ENCODE measurements at places on chromosomes 16 and 17.

GRCh38 chr17:56495556-56495955 lies 97.9 kb upstream of the NOG start:
- DNase-seq = no peak

- DNase-seq = peak; percentile 12
These were observed 1.6 kb downstream of the ACLY start for GRCh38 chr17:41917192-41917591.

DNA sequence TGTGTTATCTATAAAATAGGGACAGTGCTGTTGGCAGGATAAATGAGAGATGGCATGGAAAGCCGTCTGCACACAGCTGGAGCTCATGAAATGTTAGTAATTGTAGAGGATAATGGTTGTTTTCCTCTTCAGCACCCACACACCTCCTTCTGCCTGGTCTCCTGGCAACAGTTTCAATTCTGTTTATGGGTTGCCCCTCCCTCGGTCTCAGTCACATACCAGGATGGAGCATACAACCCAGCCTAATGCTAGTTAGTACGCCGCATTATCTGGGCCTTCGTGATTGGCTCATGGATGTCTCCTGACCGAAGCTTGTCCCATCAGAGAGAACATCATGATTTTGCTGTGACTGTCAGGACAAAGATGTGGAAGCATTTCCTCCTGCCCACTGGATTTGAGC lies 126.2 kb upstream of the WSCD1 start:
- DNase-seq = no peak

DNA sequence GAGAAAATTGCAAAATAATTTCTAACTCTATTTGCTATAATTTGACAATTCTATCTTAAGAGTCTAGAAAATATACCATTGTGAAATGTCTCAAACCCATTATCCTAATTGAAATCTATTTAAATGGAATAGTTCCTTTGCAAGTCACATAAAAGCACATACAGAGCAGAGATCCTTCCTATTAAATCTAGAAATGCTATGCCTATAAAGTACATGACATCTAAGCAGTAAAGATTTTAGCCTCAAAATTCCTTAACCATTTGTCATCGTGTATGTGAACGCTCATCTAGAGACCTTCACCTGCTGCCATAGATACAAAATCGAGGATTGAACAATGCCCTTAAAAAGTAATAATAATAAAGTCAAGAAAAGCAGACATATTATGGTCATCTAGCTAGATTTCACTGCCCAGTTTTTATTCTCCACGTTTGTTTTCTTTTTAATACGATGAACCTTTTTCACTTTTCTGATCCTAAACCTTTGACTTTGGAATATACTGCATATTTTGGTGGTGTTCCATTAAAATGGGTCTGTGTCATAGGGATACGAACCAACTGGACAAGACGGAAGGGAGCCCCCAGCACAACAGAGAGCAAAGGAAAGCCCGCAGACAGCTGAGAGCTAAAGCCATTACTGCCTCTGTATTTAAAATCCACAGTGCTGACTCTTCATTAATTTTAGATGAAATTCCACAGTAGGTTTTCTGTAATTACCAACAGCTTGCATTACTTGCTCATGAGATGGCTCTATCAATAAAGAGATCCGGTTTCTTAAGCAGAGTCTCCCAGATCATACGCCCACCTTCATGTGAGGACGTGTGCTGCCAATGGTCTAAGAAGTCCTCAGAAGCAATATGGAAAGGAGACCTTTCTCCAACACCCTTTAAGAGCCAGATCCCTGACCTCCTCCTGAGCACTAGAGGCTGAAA lies 17.6 kb downstream of the TEX2 start:
- no peak for DNase-seq

DNA sequence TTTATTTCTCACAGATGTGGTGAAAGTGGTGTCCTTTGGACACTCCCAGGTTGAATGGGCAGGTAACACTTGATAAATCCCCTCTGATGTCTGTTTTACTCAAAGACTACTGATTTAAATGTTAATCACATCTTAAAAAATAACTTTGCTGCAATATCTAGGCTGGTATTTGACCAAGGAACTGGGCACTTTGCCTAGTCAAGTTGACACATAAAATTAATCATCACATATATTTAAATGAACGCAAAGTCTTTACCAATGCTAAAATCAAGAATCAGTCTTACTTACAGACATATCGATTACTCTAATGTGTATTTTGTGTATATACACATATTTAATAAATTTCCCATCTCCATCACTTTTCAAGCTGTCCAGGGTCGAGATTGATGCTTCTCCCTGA lies 7.0 kb downstream of the MT2A start:
- no peak for DNase-seq

Measured in suppressor macrophage treated with lipopolysaccharide for 4 hours (primary cell).